CD14-positive monocyte (primary cell): ENCODE measurements at places on chromosomes 2 and 18. TPM values are rescaled to one million over a fixed set of nuclear protein-coding genes. Genes with fewer than 3 reads are reported as not detected.

ERBB4 gene
- not detected for polyA plus RNA-seq

HEATR5B gene
- polyA plus RNA-seq, result 3.8 TPM

CKAP2L gene
- 0.24 TPM for polyA plus RNA-seq

LYG2 gene
- not detected for polyA plus RNA-seq

CCNYL1 gene
- polyA plus RNA-seq, result 4.6 TPM

SERPINB10 gene
- 2.0 TPM for polyA plus RNA-seq

ATOH8 gene
- polyA plus RNA-seq, result 3.9 and 4.5 TPM in 2 replicates

CYS1 gene
- polyA plus RNA-seq, result not detected

- DNase-seq, result no peak
Measured at GRCh38 chr2:200056105-200056504, 100.7 kb downstream of the MAIP1 start.

- DNase-seq, result no peak
Measured at GRCh38 chr2:158779621-158780020, 15.5 kb upstream of the DAPL1 start.

DNA sequence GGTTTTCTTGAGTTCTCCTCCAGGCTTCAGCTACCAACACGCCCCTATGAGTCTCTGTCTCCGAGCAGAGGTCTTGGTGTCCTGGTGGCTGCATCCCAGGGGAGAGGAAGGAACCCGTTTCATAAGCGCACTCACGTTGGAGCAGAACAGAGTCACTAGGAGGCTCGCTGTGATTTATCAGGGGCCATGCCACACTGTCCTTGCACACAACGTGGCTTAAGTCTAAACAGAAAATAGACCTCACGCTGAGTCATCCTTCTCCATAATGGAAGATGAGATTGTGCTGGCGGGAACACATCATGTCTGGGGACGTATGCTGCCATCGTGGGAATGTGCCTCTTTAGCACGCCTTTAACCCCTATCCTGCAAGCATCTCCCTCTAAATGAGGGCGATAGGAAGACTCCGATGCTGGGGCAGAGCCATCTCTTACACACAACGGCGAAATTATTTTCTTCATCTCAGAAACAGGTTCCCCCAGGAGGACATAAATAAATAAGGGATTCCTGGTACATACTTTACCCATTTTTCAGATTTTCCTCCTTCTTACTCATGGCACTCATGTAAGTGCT, 211.4 kb downstream of the KLHL29 start:
- DNase-seq, result no peak

GRCh38 chr18:67650686-67651385, 134.3 kb upstream of the DSEL start:
- DNase-seq, result no peak

- no peak for DNase-seq
Measured at GRCh38 chr2:67393237-67393636, 3.9 kb upstream of the ETAA1 start.

DNA sequence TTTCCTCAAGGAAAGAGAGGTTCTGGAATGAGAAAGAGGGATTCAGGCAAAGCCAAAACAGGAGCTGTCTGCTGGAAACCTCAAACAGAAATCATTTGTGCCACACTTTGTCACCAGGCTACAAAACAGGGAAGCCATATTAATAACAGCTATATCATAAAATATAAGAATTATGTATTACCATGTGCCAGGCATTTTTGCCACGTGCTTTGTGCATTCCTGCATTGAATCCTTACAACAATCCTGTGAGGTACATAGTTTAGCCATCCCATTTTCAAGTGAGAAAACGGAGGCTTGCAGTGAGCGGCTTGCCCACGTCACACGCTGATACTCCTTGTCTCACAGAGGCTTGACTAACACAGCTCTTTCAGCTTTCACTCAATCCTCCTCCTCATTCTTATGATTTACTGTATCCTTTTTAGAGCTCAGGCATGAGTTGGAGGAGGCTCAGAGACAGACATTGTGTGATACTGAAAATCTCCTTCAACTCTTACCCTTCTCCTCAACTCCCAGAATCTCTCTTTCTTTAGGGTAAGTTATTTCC, 148.4 kb upstream of the MEX3C start:
- no peak for DNase-seq

DNA sequence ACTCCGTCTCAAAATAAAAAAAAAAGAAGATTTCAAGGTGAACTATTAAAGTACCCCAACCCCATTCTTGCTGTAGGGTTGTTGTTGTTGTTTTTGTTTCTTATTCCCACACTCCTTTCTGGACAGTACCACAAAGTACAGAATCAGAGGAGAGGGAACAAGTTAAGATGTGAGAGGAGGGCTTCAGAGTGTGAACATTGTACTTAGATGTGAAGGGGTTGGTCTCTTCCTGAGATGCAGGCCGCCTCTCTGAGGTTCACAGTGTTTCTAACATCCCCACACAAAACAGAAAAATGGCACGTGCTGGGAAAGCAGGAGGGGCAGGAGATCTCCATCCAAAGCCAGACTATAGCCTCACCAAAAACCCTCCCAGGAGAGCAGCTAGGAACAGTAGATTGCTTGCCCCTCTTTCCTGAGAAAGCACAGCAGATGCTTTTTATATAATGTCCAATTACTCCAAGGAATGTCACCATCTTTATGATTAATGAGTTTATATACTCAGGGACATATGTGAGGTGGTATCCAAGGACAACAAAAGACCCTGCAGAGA, 22.6 kb downstream of the ADD2 start:
- no peak for DNase-seq

DNA sequence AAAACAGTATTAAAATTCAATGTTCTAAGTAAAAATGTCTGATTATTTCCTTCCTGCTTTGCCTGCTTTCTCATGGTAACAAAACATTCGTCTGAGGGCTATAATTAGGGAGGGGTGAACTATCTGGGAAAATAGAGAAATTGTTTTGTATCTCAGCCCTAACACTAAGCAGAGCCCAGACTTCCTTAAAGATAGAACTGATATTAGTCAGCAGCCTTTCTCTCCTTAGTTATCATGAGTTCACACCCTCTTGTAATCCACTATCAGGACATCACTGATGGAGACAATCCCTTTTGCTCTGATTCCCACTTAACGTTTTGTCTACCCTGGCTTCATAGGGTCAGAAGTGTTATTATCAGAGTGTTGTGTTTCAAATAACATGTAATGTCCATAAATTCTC, 701.1 kb upstream of the ZEB2 start:
- DNase-seq, result no peak

DNA sequence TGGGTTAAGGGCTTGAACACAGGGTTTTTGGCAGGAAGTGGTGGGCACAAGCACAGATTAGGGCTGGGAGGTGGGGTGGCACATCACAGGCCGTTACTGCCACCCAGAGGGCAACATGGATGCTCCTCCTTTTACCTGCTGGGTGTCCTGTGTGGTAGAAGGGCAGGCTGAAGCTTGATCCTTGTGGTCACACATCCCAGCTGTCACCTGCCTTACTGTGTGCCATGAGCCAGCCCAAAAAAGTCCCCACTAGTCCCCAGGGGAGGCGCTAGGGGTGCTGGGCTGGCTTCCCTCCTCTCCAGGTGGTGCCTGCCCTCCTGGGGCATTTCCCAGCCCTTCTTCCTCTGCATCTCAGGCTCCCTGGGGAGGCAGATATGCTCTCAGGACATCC, 50.5 kb upstream of the ALPP start:
- DNase-seq, result no peak

GRCh38 chr2:114949228-114949804, 506.9 kb downstream of the DPP10 start:
- no peak for DNase-seq

DNA sequence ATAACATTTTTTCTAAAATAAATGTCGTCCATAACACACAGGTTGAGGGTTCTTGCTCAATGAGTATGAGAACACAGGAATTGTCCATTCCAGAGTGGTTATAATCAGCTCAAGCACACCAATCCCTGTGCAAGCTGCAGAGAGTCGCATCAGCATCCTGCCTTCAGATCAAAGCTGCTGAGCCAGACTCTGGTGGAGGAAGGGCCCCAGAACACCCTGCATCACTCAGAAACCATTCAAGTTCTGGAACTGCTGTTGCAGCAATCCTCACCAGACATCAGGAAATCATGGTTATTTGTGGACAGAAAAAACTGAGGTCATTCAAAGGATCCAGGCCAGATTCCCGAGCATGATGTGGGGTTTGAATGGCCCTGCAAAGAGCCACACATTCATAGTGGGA, 44.5 kb downstream of the DNER start:
- DNase-seq, result no peak

- DNase-seq, result no peak
Measured at GRCh38 chr18:45653090-45653489, 37.8 kb downstream of the SLC14A2 start.

DNA sequence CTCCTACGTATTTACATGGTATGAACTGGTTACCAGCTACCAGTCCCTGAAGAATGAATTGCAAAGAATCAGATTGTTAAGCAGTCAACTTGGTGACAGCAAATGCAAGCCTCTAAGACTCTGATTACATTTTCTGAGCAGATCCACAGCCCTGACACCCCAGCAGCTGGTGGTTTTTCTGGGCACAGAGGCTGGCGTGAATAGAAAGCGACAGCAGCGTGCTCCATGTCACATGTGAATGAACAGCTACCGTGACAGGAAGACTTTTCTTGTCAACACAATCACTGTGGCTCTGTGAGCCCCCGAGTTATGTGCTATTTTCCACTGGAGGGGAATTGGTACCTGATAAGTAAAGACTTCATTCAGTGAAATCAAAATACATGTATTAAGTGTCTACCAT, 93.2 kb upstream of the CBLN2 start:
- DNase-seq, result no peak

DNA sequence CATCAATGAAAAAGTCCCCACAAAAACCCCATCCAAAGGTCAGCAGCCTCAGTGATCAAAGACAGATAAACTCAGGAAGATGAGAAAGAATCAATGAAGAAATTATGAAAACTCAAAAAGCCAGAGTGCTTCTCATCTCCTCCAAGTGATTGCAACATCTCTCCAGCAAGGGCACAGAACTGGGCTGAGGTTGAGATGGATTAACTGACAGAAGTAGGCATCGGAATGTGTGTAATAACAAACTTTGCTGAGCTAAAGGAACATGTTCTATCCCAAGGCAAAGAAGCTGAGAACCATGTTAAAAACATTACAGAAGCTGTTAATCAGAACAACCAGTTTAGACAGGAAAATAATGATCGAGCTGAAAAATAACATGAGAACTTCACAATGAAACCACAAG, 442.8 kb upstream of the SYT4 start:
- no peak for DNase-seq

DNA sequence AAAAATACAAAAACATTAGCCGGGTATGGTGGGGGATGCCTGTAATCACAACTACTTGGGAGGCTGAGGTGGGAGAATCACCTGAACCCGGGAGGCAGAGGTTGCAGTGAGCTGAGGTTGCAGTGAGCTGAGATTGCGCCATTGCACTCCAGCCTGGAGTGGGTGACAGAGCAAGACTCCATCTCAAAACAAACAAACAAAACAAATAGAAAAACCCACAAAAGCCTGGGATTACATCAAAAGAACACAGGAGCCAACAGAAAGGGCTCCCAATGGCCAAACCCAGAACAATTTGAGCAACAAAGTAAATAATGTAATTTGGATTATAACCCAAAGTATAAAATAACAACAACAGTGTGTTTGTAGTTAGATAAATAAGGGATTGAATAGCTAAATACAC, 159.8 kb downstream of the UXS1 start:
- DNase-seq, result no peak

- DNase-seq, result no peak
Measured at GRCh38 chr2:238242731-238243495, 3.1 kb upstream of the HES6 start.

GRCh38 chr18:56562479-56562878, 75.9 kb downstream of the TXNL1 start:
- DNase-seq, result no peak

- no peak for DNase-seq
Measured at GRCh38 chr18:73617981-73618380, 529.7 kb downstream of the FBXO15 start.

GRCh38 chr2:169222665-169223064, 139.7 kb downstream of the LRP2 start:
- DNase-seq, result no peak

GRCh38 chr2:71646028-71646427, 192.7 kb downstream of the DYSF start:
- no peak for DNase-seq

- DNase-seq, result peak; percentile 72
Measured at GRCh38 chr18:62939433-62939832, 224.1 kb downstream of the PHLPP1 start.

DNA sequence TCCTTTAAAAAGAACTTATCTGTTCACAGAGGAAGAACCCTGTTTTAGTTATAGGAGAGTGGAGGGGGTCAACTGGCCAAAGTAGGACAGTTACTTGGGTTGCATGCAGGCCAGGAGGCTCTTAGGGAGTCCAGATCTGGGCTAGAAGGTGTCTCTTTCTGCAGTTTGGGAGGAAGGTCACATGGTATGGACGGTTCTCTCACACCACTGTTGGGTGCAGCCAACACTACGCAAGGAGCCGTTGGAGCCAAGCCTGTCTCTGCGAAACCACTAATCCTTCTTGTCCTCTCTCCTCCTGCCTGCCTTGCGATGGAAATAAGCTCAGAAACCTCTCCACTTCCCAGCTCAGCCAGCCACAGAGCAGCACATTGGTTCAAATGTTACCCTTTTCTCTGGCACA, 105.9 kb upstream of the TGFA start:
- no peak for DNase-seq

DNA sequence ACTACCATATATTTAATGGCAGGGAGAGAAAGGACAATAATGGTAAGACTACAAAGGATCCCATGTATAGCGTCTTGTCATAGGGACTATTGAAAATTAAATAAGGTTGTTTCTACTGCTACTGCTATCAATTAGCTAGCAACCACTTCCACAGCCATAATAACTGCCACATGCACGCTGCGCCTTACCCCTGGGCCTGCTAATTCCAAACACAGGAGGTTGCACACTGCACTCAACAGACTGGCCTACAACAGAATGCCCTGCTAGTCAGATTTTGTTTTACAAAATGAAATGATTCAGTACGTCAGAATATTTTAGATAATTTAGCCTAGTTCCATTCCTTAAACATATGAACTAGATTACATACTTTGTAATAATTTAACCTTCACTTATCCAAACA, 121.0 kb upstream of the SMAD7 start:
- no peak for DNase-seq

- no peak for DNase-seq
Measured at GRCh38 chr2:15325296-15325695, 235.8 kb downstream of the NBAS start.

DNA sequence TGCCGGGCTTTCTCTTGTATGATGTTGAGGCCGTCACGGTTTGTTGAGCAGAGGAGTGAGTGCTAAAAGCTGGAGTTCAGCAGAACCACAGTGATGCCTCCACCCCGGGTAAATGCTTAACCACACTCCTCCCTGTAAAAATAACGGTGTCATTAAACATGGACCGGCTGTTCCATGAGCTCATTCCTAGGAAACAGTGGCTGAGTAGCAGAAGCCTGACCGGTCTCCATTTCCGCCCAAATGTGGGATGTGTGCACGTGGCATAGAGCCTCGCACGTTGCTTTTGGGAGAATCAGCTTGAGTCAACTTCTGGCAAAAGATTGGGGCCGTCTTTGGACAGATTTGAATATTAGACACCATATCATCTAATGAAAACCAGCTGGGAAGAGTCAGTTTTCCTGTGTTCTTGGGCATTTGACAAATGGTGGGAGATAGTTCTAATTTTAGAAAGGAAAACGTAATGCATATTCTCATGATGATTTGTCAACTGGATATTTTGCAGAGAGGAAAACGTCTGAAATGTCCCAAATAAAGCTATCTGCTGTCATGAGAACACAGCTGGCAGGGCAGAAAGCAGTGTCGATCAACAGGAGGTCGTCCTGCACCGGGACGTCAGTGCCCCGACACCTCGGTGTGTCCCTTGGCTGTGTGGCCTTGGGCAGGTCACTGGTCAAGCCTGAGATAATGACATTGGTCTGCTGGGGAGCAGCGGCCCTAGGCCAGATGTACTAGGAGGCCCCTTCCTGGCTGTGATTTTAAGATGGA, 42.4 kb downstream of the LRRFIP1 start:
- no peak for DNase-seq
